GOT3 (cell line): ENCODE measurements at places on chromosomes 5 and 9.

DNA sequence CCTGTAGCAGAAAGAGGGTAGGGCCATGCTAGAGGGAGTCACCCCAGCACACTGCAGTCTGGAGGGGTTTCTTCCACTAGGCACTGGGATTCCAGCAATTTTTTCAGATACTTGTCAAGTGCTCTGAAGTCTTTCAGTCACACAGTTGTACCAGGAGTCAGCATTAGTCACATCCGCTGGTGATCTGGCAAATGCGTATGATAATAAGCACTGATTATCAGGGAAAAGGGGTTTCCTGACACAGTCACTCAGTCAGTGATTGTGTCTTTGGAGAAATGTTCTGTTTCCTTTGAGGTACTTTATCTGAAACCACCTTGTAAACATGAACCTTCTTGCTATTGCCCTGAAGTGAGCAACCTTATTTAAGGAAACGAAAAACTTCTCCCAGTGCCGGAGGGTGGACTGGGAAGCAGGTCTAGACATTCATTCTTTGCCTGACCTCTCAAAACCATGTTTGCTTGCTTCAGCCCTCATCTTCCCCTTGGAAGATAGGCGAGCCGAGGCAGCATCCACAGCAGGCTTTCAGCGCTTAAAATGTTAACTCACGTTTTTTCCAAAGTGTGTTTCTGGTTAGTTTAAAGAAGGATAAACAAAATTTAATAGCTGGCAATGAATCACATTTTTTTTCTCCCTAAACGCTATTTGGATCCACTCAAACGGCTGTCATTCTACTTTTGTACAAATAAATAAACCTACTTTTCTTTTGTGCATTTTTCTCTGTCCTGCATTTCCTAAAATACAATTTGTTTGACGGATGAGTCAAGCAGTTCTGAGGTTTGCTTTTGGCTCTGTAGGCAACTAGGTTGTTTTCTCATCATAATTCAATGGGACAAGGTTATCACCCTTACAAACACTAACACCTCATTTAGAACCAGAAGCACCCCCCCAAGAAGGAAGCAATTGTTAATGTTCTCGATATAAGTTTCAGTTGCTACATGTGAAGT is 77.7 kb downstream of the FOXD1 start:
- DNase-seq, result no peak

- DNase-seq, result no peak
These were observed 18.0 kb upstream of the PLEKHG4B start for GRCh38 chr5:73768-74502.

GRCh38 chr5:32004404-32004803 is 169.7 kb downstream of the GOLPH3 start:
- no peak for DNase-seq

DNA sequence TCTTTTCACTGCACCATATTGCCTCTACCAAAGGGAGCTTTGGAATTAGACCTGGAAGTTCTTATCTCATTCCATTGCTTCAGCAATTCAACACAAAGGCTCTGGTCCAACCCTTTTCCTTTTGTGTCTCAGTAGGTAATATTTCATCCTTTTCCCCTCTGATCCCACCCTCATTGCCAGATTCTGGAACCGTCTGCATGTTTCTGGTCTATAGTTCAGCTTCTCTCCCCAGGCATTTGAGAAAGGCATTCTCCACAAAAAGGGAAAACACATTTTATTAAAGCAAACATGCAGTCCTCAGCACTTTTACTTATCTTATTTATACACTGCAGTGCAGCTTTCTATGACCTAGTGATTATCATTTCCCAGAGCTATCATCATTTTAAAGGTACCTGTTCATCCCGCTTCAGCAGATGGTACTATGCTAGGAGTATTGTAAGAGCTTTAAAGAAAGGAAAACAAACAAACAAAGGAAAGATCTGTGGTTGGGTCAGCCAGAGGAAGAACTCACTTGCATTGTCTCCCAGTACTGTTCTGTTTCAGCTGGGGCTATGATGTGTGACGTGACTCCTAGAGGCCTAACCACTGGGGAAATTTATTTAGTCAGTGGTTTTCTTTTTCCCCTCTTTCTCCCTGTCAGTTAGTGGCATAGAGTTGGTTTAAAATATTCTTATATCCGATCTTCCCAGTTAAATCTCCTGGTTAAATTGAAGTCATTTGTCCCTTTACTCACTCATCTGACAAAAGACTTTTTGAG is 269.2 kb downstream of the TMEM38B start:
- no peak for DNase-seq

DNA sequence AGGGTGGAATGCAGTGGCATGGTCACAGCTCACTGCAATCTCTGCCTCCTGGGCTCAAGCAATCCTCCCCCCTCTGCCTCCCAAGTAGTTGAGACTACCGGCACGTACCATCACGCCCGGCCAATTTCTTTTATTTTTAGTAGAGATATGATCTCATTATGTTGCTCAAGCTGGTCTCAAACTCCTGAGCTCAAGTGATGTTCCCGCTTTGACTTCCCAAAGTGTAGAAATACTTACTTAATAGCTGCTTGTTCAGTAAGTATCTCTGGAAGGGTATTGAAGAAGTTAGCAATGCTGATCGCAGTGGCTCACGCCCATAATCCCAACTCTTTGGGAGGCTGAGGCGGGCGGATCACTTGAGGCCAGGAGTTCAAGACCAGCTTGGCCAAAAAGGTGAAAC is 35.7 kb upstream of the PLIN2 start:
- no peak for DNase-seq
